Stimulated activated CD4-positive, alpha-beta T cell treated with anti-CD3 and anti-CD28 coated beads, Interleukin-1b, Interleukin-23, amount 100 ng/mL, for 4 hours (primary cell): ENCODE measurements at places on chromosomes 7 and 10.

- no peak for DNase-seq
Measured at GRCh38 chr7:36165059-36165458, 12.0 kb downstream of the EEPD1 start.

- DNase-seq = no peak
Measured at GRCh38 chr10:64503429-64503828, 982.2 kb downstream of the REEP3 start.

DNA sequence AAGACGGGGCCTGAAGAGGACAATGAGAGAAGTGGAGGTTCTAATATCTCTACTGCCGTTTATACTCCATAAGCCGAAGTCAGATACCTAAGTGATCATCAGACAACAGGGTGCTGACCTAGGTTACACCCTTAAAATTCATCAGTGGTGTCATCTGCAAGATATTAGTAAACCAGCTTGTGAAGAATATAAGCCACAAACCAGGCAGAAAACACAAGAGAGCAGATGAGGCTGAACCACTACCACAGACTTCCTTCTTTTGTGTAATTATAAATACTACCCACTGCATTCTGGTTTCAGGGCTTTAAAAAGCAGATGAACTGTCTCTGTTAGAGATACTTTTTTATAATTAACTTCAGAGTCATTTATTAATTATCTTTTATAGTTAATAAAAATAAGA, 69.0 kb upstream of the LRRC17 start:
- DNase-seq = no peak

DNA sequence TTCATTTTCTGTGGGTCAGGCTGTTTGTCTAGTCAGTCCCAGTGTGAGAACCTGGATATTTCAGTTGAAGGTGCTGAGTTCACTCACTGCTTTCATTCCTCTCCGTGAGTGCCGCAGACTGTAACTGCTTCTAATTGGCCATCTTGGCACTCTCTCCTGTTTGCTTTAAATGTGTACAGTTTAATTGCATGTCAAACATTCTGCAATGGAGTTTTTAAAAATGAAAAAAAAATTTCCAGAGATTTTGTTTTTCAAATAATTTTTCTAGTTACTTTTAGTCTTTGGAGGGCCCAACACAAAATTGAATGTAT, 87.8 kb downstream of the CCSER2 start:
- no peak for DNase-seq

GRCh38 chr7:95794917-95795515, 22.7 kb downstream of the DYNC1I1 start:
- no peak for DNase-seq

DNA sequence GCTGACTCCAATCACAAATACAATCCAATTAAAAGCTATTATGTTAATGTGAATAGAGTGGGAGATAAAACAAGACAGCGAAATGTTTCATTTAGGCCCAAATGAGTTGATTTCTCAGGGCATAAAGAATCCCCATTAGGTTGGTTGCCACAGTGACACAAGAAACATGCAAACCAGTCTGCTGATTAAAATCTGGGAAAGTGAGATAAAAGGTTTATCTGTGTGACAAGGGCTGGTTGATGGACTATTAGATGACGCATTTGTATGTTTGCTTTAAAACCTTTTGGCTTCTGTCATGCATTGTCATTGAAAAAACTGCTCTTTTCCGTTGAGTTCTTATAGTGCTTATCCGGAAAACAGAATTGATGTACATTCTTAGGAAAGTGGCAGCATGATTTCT, 658.2 kb downstream of the GATA3 start:
- no peak for DNase-seq
